ENCODE measurements at places on chromosomes 4 and X. TPM values are rescaled to one million over a fixed set of nuclear protein-coding genes. Genes with fewer than 3 reads are reported as not detected.

The ZNF157 gene
- total RNA-seq: 2.9 TPM

DNA sequence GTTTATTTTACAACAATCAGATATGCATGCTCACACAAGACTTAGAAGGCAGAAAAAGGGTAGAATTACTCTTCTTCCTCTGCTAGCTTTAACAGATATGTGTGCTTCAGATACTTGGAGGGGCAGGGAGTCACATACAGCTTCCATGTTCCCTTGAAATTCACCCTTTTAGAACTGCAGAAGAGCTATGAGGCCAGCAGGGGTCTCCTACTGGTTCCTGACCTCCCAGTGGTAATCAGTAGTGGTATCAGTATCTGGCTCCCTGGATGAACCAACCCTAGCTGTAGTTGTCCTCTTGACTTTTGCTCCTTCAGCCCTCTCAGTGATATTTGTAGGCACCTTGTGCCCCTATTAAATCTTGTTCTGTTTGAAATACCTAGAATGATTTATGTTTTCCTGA, 81.5 kb downstream of the RCHY1 start:
- DNase-seq: no peak

DNA sequence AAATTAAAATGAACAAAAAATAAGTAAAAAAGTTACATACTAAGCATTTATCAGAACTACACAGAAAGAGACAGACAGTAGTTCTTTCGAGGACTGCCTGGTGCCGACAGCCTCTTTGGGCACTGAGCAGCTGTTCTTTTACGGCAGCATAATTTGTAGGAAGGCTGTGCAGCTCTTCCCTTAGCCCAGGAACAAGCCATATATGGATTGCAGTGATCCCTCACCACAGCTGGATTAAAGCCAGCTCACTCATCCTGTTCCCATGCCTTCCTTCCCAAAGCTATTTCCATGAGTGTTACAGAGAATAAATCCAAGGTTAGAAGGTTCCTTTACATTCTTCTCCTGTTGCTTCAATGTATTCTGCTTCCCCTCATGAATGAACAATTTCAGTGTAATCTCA, 71.7 kb downstream of the DDX60L start:
- DNase-seq: no peak

- DNase-seq: no peak
Measured at GRCh38 chr4:76029300-76029699, 6.0 kb upstream of the CXCL10 start.

- DNase-seq: no peak
Measured at GRCh38 chr4:113384600-113384999, 335.1 kb downstream of the ANK2 start.
